ENCODE measurements at places on chromosomes 2 and 18.

- DNase-seq = no peak
These were observed 9.4 kb downstream of the CTIF start for GRCh38 chr18:48548011-48548771.

DNA sequence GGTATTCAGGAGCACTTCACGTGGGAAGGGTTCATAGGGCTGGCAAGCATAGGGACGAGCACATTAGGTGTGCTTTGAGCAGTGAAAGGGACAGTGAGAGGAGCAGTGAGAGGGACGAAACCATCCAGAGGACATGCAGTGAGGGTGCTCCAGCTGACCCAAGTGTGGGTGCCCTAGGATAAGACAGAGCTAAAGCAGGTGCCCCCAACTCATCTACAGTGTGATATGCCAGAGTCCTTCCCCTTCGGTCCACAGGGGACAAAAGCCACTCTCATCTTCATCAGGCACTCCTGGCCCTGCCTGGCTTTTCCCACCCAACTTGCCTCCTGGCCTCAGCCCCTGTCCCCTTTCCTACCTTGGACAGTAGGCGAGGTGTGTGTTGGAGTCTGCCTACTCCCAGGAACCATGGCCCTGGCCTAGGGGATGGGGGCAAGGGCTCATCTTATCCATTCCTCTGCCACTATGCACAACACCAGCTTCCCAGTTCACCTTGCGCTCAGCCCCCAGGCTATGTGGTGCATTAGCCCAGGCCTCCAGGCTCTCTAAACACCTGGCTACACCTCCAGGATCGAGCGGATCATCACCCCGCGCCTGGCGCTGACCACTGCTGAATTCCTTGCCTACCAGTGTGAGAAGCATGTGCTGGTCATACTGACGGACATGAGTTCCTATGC, 16.1 kb upstream of the ANKRD53 start:
- DNase-seq = no peak

DNA sequence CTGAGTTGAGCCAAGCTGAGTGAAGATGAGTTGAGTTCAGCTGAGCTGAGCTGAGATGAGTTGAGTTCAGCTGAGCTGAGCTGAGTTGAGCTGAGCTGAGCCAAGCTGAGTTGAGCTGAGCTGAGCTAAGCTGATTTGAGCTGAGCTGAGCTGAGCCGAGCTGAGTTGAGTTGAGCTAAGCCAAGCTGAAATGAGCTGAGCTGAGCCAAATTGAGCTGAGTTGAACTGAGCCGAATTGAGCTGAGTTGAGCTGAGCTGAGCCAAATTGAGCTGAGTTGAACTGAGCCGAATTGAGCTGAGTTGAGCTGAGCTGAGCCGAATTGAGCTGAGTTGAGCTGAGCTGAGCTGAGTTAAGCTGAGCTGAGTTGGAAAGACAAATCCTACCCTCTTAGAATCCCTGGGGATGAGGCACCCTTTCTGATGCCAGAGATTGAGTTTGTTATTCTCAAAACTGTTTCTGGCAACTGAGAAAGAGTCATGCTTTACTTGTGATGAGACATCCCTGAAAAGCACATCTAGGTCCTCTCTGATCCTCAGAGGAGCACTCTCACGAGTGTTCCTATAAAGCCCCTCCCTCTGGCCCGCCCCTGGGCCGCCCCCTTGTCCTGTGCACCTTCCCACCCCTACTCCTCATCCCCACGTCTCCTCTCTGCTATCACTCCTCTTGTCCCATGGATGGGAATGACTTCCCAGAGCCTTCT, 116.5 kb downstream of the MCFD2 start:
- DNase-seq = no peak

DNA sequence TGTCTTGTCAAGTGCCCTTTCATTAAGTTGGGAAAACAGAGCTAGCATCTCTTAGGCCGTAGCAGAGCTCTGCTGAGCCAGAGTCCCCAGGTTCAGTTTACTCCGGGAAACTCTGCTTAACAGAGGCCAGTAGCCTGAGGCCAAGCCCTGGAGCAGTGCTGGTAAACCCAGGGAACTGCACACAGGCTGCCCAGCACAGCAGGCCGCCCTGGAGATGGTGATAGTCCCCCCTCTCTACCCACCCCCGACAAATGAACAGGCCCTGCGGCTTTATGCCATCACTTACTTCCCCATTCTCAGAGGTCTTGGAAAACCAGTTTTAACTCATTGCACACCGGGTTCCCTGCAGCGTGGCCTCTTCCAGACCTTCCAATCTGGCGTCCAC, 3.5 kb downstream of the CNNM4 start:
- no peak for DNase-seq

GRCh38 chr18:4283746-4284291, 171.3 kb downstream of the DLGAP1 start:
- no peak for DNase-seq

GRCh38 chr18:3207565-3207964, 12.2 kb downstream of the MYOM1 start:
- no peak for DNase-seq

GRCh38 chr2:230811508-230811907, 53.2 kb upstream of the ITM2C start:
- DNase-seq = no peak

- DNase-seq = no peak
These were observed 40.5 kb downstream of the HPCAL1 start for GRCh38 chr2:10343191-10343590.

DNA sequence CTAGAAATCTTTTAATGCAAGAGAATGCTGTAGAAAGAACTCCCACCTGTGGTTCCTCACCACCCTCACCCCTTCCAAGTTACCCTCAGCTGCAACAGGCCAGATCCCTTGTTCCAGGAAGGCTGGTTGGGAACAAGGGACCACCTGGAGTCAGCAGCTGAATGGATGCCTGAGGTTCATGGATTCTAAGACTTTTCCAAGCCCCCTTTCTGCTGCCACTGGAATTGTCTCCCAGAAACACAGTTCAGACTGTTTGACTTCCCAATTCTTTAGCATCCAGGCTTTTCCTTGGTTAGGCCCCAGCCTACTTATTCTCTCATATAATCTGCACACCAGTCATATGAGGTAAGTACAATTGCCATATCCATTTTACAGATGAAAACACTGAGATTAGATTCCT, 8.0 kb upstream of the ADCY3 start:
- no peak for DNase-seq

GRCh38 chr18:35835366-35835765, 137.1 kb upstream of the RMP24 start:
- no peak for DNase-seq

- no peak for DNase-seq
These were observed 83.5 kb downstream of the PRKCE start for GRCh38 chr2:45734952-45735351.

GRCh38 chr2:44553456-44553855, 191.7 kb downstream of the CAMKMT start:
- DNase-seq = no peak

- DNase-seq = peak; percentile 16
These were observed at the start of gene MFSD6 for GRCh38 chr2:190407662-190408537. TSS of gene MFSD6 (plus strand) at chr2:190408355. CDS start at chr2:190436030, 27,675 bp downstream.

DNA sequence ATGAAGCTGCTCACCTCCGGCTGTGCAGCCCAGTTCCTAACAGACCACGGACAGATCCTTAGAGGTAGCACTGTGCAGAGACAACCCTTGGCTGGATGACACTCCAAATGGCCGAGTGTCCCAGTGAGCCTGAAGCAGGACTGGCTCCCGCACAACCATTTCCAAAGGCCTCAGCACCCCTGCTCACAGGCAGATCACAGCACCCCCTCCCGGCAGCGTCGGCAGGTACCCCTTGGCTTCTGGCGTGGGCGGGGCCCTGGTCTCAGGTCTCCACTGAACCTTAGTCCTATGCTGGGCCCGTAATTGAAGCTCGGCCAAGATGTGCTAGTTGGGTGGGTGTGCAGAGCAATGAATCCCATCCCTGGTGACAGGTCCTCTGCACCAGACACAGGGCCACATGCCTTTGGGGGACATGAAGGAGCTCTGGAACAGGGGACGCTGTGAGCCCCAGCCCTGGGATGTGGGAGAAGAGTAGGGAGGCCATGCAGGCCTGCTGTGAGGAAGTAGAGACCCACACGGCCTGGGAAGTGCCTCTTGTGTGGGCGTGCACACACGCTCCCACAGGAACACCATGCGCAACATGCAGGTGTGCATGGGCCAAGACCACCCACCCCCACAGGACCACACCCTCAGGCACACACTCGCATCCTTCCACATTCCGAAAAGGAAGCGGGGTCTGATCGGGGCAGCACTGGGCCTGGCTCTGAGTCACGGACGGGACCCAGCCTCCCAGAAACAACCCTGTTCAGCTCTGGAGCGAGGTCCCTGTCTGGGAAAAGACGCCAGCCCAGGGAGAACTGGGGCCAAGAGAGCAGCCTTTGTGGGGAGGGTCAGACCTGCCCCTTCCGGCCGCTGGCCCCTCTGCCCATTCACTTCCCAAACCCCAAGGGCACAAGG, 2.8 kb downstream of the DUSP2 start:
- no peak for DNase-seq

DNA sequence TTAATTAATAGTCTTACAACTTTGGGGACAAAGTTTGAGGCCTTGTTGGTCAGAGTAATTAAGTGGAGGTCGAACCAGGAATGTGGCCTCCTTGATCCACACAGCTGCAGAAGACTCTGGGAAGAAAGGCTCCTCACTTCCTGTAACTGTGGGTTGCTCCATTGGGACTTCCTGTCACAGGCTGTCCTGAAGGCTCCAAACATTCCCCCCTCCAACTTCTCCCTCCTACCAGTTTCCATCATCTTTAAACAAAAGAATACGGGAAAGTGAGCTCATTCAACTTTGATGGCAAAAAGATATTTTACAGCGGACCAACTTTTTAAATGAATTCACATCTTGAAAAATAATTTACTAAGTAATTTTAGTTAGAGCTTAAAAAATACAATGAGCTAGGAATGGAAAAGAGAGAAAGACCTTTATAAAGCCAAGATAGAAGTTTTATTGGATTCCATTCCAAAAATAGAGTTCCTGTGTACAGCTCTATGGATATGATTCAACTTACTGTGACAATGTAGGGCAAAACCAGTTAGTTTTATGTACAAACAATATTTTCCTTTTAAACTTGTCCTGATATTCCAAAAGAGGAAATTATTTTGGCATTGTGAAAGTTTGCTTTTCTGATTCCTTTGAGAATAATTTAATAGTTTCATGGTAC, 212.0 kb upstream of the NABP1 start:
- no peak for DNase-seq

DNA sequence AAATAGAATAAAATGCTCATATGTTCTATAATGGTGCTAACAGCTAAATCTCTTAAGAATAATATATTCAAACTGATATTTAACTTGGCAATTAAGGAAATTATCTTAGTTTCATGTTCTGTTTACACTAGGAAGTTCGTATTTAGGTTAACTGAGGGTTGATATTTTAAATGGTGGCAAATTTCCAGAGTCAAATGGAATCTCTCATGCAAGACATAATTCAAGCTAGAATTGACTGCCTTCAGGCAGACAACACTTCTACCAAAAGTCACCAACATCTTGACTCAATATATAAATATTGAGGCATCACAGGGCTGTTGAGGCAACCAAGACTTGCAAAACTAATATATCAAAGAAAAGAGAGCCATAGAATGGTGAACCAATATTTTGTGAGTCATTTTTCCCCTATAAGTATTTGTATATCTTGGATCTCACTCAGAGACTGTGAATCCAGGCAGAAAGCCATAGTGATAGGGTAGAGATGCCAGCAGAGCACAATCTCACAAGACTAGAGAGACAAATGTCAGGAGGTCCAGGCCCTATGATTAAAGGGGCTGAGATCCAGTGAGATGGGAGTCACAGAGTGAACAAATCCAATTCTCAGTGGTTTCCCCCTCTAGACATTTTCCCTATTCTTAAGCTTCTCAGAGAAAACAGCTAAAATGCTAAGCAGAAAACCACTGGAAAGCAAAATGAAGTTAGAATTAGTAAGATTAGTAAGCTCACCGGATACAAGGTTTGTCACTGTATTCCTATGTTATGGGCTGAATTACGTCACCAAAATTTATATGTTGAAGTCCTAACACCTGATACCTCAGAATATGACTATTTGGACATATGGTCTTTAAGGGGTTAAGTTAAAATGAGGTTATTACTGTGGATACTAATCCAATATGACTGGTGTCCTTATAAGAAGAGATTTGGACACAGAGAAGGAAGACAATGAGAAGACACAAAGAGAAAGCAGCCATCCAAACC, 358.2 kb upstream of the UBE2E3 start:
- no peak for DNase-seq

DNA sequence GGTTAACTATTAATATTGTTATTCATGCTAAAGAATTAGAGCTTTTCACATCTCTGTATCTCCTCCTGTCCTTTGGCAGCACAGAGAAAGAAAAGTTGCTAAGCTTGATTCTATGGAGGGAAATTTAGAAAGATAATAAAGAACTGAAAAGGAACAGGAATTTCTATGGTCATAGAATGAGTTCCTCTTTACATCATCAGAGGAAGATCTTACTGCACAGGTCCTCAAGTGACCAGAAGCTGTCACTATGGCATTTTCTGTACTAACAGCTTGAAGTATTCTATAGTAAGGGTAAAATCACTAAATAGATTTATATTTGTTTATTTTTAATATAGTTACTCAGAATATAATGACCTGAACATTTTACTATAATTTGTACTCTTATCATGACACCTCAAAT, 6.0 kb upstream of the PRKD3 start:
- DNase-seq = no peak

DNA sequence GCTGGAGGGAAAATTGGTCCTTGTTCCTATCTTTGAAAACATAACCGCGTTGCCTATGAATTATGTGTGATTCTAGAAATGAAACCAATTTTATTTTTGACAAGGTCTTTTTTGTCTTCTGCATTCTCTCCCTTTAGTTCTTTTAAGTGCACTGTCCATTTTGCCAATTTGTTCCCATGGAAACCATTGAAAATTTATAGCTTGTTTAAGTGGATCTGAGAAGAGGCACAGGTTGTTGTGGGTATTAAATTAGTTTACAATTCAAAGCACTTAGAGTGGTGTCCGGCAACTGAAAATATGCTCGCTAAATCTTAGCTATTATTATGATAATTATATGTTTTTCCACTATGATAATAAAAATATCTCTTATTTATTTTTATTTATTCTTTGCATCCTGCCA, 107.5 kb upstream of the FSHR start:
- no peak for DNase-seq

DNA sequence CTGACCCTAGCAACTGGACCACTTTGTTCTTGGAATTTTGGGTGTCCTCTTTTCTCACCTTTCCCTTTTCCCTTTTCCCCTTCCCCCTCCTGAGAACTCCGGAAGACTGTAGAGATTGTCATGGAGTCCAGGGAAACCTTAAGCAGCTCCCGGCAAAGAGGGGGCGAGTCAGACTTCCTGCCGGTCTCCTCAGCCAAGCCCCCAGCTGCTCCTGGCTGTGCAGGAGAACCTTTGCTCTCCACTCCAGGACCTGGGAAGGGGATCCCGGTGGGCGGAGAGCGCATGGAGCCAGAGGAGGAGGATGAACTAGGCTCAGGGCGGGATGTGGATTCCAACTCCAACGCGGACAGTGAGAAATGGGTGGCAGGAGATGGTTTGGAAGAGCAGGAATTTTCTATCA, 20.5 kb downstream of the SETBP1 start:
- no peak for DNase-seq

Data from stimulated activated CD4-positive, alpha-beta T cell treated with anti-CD3 and anti-CD28 coated beads, TNF-alpha, amount 100 ng/mL, for 1 hour (primary cell).